ENCODE measurements at places on chromosomes 7 and 10. TPM values are rescaled to one million over a fixed set of nuclear protein-coding genes. Genes with fewer than 3 reads are reported as not detected.

Gene NUPR2
- total RNA-seq, result 0.58 TPM

GRCh38 chr10:91635401-91636400 lies 2.8 kb upstream of the PPP1R3C start:
- no peaks in the 10 kb centered on the region for H3K36me3 ChIP-seq
- H3K27ac ChIP-seq, result no peak overlapping the region
- H3K4me3 ChIP-seq, result no peak overlapping the region

Gene SLC18A3
- total RNA-seq, result not detected

DNA sequence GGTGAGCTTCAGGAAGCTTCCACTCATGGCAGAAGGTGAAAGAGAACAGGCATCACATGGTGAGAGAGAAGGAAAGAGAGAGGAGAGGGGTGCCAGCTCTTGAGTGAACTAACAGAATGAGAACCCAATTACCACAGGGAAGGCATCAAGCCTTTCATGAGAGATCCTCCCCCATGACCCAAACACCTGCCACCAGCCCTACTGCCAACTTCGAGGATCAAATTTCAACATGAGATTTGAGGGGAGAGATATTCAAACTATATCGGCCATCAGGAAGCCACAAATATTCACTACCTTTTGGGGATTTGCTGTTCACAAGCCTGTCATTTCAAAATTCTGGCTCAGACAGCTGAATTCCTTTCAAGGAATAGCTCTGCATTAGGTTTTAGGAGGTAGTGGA lies 39.9 kb upstream of the SMNDC1 start:
- peaks cover 33% of the 10 kb centered on the region for H3K27me3 ChIP-seq
- H3K36me3 ChIP-seq, result no peaks in the 10 kb centered on the region
- no peak overlapping the region for H3K27ac ChIP-seq
- H3K4me3 ChIP-seq, result no peak overlapping the region

DNA sequence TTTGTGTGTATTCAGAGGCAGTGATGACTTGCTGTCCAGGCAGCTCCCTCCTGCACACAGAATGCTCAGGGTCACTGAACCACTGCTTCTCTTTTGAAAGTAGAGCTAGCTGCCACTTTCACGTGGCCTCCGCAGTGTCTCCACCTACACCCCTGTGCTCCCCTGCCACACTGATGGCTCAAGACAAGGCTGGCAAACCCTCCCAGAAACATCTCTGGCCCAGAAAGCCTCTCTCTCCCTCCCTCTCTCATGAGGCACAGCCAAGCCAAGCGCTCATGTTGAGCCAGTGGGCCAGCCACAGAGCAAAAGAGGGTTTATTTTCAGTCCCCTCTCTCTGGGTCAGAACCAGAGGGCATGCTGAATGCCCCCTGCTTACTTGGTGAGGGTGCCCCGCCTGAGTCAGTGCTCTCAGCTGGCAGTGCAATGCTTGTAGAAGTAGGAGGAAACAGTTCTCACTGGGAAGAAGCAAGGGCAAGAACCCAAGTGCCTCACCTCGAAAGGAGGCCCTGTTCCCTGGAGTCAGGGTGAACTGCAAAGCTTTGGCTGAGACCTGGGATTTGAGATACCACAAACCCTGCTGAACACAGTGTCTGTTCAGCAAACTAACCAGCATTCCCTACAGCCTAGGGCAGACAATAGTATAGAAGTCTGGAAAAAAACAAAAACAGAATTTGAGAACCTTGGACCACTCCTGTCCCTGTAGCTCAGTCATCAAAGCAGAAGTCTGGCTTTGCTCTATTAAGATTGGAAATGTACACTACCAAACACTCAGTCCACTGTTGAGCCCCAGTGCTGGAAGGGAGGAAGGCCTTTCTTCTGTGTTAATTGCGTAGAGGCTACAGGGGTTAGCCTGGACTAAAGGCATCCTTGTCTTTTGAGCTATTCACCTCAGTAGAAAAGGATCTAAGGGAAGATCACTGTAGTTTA lies 15.8 kb downstream of the SCD start:
- no peak overlapping the region for H3K27ac ChIP-seq
- peaks cover 37% of the 10 kb centered on the region for H3K36me3 ChIP-seq
- no peaks in the 10 kb centered on the region for H3K27me3 ChIP-seq
- peaks cover 17% of the 10 kb centered on the region for H3K4me1 ChIP-seq
- H3K4me3 ChIP-seq, result no peak overlapping the region
- no peak for DNase-seq

- H3K27me3 ChIP-seq, result peaks cover 14% of the 10 kb centered on the region
- no peaks in the 10 kb centered on the region for H3K4me1 ChIP-seq
- no peak for DNase-seq
Observed at GRCh38 chr10:89651916-89652573, 7.0 kb upstream of the PANK1 start.

GRCh38 chr10:7610026-7610425 lies 56.7 kb downstream of the ITIH5 start:
- no peaks in the 10 kb centered on the region for H3K27me3 ChIP-seq
- no peak for DNase-seq
- H3K27ac ChIP-seq, result no peak overlapping the region
- H3K4me1 ChIP-seq, result no peaks in the 10 kb centered on the region

- no peak overlapping the region for H3K4me3 ChIP-seq
- H3K27ac ChIP-seq, result no peak overlapping the region
- H3K4me1 ChIP-seq, result no peaks in the 10 kb centered on the region
- no peak for DNase-seq
Observed at GRCh38 chr10:18918532-18918931, 130.1 kb upstream of the MALRD1 start.

- H3K4me1 ChIP-seq, result peaks cover 60% of the 10 kb centered on the region
- peak overlapping the region; percentile 33 for H3K27ac ChIP-seq
- H3K36me3 ChIP-seq, result peaks cover 44% of the 10 kb centered on the region
- no peak for DNase-seq
- H3K4me3 ChIP-seq, result peak overlapping the region; percentile 99
Observed at GRCh38 chr10:100349672-100350071, 2.6 kb downstream of the SCD start.

GRCh38 chr10:70417568-70417967 lies 13.6 kb downstream of the EIF4EBP2 start:
- H3K4me3 ChIP-seq, result peak overlapping the region; percentile 71
- no peak for DNase-seq
- peaks cover 4% of the 10 kb centered on the region for H3K36me3 ChIP-seq

- no peak for DNase-seq
- H3K36me3 ChIP-seq, result no peaks in the 10 kb centered on the region
- H3K4me3 ChIP-seq, result no peak overlapping the region
- peaks cover 27% of the 10 kb centered on the region for H3K27me3 ChIP-seq
Observed at GRCh38 chr7:127638197-127638596, 13.8 kb upstream of the SND1 start.

Gene SPDYE6
- total RNA-seq, result not detected

GRCh38 chr10:70998086-70998485 lies 109.7 kb upstream of the PCBD1 start:
- H3K27me3 ChIP-seq, result peaks cover 12% of the 10 kb centered on the region
- no peaks in the 10 kb centered on the region for H3K36me3 ChIP-seq
- no peak for DNase-seq
- H3K27ac ChIP-seq, result no peak overlapping the region
- H3K4me3 ChIP-seq, result no peak overlapping the region

DNA sequence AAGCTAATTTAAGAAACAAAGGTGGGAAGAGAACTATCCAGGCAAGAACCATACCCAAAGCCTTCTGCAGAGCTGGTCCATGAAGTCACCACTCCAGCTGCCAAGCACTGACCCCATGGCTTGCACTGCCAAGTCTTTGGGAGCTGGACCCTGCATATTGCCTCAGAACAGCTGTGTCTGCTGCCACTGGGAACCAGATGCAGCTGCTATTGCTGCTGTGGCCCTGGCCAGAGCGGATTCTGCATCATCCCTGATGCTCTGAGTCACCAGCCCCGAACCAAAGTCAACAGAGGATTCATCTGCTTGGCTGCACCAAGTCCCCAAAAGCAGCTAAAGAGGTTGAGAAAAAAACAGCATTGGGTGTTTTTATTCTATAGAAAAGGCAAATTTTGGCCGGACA lies 39.2 kb upstream of the GSAP start:
- no peaks in the 10 kb centered on the region for H3K4me1 ChIP-seq
- H3K36me3 ChIP-seq, result no peaks in the 10 kb centered on the region
- DNase-seq, result no peak
- H3K27ac ChIP-seq, result no peak overlapping the region

Gene TAS2R41
- total RNA-seq, result not detected

Gene CYP3A4
- not detected for total RNA-seq

- no peaks in the 10 kb centered on the region for H3K27me3 ChIP-seq
- peaks cover 41% of the 10 kb centered on the region for H3K4me1 ChIP-seq
- peaks cover 21% of the 10 kb centered on the region for H3K36me3 ChIP-seq
- no peak overlapping the region for H3K27ac ChIP-seq
- no peak overlapping the region for H3K4me3 ChIP-seq
Observed at GRCh38 chr10:96061232-96061631, 17.8 kb downstream of the CCNJ start.

GRCh38 chr7:2405201-2405600 lies 1.8 kb downstream of the CHST12 start:
- H3K4me1 ChIP-seq, result peaks cover 59% of the 10 kb centered on the region
- H3K27ac ChIP-seq, result peak overlapping the region; percentile 41
- peaks cover 8% of the 10 kb centered on the region for H3K36me3 ChIP-seq
- H3K27me3 ChIP-seq, result peaks cover 17% of the 10 kb centered on the region
- DNase-seq, result no peak
- H3K4me3 ChIP-seq, result peak overlapping the region; percentile 84

GRCh38 chr7:55969391-55969790 lies 5.0 kb downstream of the NIPSNAP2 start:
- peaks cover 3% of the 10 kb centered on the region for H3K36me3 ChIP-seq
- no peak for DNase-seq
- no peak overlapping the region for H3K27ac ChIP-seq
- no peak overlapping the region for H3K4me3 ChIP-seq

Gene DYDC2
- not detected for total RNA-seq

Gene GTF2I
- 121 TPM for total RNA-seq

- H3K4me3 ChIP-seq, result no peak overlapping the region
- no peaks in the 10 kb centered on the region for H3K27me3 ChIP-seq
- no peak overlapping the region for H3K27ac ChIP-seq
- H3K36me3 ChIP-seq, result peaks cover 5% of the 10 kb centered on the region
- DNase-seq, result no peak
Observed at GRCh38 chr10:117327262-117327661, 48.0 kb downstream of the PDZD8 start.

GRCh38 chr10:6610647-6611046 lies 30.6 kb upstream of the PRKCQ start:
- peak overlapping the region; percentile 11 for H3K4me3 ChIP-seq
- peaks cover 30% of the 10 kb centered on the region for H3K36me3 ChIP-seq
- H3K27ac ChIP-seq, result peak overlapping the region; percentile 32
- no peaks in the 10 kb centered on the region for H3K27me3 ChIP-seq
- H3K4me1 ChIP-seq, result peaks cover 75% of the 10 kb centered on the region

DNA sequence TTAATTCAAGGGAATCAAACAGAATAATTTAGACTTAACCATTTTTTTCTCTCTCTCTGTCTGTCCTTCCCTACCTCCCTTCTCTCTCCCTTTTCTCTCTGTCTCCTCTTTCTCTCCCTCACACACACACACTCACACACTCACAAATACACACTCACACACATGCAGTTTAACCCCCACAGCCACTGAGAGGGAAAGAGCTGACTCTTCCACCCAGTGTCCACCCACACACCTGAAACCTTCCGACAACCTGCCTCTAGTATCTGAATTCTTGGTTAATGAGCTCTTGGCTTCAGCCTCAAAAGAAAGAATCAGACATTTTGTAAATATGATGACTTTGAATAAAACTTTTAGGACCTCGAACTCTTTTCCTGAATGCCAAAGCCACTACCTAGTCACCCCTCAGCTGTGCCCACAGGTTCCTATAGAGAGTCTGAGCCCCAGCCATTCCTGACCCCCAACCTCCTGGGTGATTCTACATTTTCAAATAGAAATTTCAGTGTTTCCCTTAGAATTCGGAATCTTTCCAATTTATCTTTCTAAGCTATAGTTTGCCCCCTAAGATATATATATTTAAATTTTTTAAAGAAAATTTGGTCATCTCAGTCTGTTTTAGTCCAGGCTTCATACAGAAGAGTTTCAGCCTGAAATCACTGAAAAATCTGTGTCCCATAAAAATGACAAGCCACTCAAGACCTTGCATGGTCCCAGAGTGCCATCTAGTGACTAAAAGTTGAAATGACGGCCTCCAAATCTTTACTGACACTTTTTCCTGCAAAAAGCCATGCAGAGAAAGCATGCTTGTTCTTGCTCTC lies 202.8 kb downstream of the IPMK start:
- peaks cover 22% of the 10 kb centered on the region for H3K27me3 ChIP-seq
- H3K4me3 ChIP-seq, result no peak overlapping the region
- no peak overlapping the region for H3K27ac ChIP-seq
- H3K36me3 ChIP-seq, result no peaks in the 10 kb centered on the region

Gene MYL7
- total RNA-seq, result not detected

GRCh38 chr7:24836084-24836483 lies 78.8 kb upstream of the GSDME start:
- peaks cover 32% of the 10 kb centered on the region for H3K4me1 ChIP-seq
- H3K27ac ChIP-seq, result peak overlapping the region; percentile 63
- H3K4me3 ChIP-seq, result no peak overlapping the region
- DNase-seq, result no peak
- H3K36me3 ChIP-seq, result peaks cover 8% of the 10 kb centered on the region

GRCh38 chr7:114293289-114294012 lies 121.2 kb upstream of the FOXP2 start:
- no peaks in the 10 kb centered on the region for H3K27me3 ChIP-seq
- H3K4me3 ChIP-seq, result no peak overlapping the region
- H3K36me3 ChIP-seq, result no peaks in the 10 kb centered on the region
- H3K4me1 ChIP-seq, result no peaks in the 10 kb centered on the region

DNA sequence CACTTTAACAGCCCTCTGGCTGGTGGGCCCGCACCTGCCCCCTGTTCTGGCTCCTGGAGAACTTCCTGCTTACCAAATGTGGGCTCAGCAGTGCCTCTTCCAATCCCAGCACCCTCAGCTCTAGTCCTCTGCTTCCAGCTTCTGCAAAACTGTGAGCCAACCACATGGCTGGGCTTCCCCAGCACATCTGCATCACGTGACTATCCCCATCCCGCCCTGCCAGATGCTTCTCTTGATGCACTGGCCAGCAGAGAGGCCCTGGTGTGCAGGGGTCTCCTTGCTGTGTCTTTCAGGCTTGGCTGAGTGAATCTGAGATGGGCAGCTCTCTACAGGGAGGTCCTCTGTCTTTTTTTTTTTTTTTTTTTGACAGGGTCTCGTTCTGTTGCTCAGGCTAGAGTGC lies 43.8 kb upstream of the DMBT1 start:
- no peak overlapping the region for H3K27ac ChIP-seq
- DNase-seq, result no peak
- peaks cover 6% of the 10 kb centered on the region for H3K27me3 ChIP-seq

Gene EN2
- not detected for total RNA-seq

Gene NACAD
- total RNA-seq, result 0.36 TPM

Measured in activated T-cell treated with anti-CD3 and anti-CD28 coated beads, Interleukin-2, amount 50 U/mL, for 72 hours (primary cell).